Stimulated activated CD8-positive, alpha-beta memory T cell treated with anti-CD3 and anti-CD28 coated beads, Interleukin-4, amount 100 ng/mL, for 1 hour (primary cell): ENCODE measurements at places on chromosomes 1 and 21.
A peak's percentile ranks its signal among the peaks of the same experiment; 100 is the strongest.

DNA sequence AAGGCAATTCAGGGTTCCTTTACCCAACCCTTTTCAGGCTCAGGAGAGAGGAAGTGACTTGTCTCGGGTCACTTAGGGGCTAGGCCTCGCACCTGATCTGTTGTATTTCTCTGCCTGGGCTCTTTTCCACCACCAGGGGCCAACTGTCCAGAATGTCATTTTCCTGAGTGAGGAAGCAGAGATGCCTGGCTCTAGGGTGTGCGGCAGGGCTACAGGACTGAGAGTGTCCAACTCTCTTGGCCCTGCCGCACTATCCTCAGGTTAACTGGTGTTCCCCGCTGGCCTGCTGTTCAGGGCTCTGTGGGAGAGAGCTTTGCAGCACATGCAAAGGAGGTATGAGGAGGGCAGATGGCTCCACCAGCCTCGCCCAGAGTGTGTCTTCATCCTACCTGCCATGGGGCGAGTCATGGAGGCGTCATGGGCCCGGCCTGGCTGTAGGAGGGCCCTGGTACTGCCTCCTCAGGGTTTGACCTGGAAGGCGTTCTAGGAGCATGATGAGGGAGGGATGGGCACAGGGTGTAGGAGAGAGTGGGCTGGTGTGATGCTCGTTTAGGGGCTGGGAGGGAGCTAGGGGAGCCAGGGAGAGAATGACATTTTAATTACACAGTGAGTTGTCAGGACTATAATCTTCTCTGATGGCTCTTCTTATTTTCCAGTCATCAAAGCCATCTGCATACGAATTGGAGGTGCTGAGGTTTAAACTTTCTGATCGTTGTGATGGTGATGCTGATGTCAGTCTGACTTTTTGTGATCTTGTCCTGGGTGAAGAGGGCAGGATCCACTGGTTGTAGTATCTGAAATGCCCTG is 128.3 kb downstream of the NOS1AP start:
- no peak for DNase-seq

GRCh38 chr1:166730299-166730888 is 108.9 kb upstream of the POGK start:
- DNase-seq: no peak

DNA sequence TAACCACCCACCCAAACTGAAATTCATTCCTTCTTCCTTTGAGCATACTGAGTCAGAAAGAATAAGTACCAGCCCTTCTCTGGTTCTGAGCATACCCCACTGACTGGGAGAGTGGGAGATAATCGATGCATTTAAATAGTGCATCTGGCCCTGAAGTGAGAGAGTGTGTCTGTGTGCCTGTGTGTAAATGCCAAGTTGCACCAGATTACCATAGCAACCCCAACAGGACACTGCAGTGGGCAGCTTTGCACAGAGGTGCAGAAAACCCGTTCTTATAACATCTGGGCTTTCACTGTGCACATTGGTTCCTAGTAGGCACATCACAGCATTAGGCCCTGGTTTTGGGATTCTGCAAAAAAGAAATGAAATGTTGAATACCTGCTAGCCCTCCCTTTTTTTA is 2.3 kb downstream of the ASTN1 start:
- no peak for DNase-seq

DNA sequence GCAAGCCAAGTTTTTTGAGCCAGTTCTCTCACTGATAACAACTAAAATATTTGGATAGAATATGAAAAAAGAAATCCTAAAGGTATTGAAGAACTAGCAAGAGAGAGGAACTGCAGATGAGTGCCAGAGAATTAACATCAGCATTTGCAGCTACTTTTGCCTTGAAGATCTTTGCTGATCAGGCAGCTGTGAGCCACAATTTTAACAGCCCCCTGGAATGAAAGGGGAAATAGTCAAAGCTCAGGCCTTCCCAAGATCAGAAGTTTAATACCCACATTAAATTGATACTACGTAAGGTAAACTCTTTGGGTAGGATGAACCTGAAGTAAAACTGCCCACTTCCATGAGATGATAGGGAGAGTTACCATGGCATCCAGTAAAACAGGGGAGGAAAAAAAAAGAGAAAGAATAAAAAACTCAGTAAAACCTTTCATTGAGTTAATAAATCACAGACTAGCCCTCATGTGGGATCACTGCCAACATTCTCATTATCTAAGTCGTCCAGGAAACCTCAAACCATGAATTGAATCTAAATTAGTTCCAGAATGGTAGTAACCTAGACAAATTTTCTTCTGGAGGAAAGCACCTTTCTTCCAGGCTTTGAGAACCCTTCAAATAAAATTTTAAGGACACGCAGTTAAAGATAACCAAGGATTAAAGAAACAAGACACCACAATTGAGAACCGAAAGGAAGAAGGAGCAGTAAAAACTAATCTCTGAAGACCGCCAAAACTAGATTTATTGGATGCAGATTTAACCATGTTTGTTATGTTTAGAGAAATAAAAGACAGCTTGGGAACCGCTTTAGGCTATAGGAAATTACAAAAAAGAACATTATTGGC is 28.3 kb downstream of the SCP2 start:
- DNase-seq: no peak

- no peak for DNase-seq
These were observed 4.8 kb upstream of the SPRR5 start for GRCh38 chr1:152942161-152942560.

- no peak for DNase-seq
These were observed 184.3 kb downstream of the NCAM2 start for GRCh38 chr21:21182401-21183010.

GRCh38 chr1:192439373-192440025 is 122.7 kb downstream of the RGS21 start:
- no peak for DNase-seq

- DNase-seq: no peak
These were observed 566.6 kb upstream of the NR5A2 start for GRCh38 chr1:199460933-199461332.

DNA sequence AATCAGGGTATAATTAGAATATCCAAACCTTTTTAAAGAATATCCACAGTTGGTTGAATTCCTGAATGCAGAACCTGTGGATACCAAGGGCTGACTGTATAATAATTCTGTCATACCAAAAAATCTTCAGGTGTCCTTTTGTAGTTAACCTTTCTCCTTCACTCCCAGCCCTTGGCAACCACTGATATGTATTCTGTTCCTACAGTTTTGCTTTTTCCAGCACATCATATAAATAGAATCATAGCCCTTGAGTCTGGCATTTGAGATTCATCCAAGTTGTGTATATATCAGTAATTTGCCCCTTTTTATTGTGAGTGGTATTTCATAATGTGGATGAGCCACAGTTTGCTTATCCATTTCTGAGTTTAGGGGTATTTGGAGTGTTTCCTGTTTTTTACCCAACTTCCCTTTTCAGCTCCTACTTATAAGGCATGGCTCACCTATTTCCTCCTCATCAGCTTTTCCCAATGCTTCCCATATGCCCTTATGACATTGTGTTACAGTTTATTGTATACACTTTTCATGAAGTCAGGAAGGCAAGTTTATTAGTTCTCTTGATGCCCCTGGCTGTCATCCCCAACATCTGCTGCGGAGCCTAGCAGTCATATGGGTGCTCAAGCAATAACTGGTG is 35.0 kb upstream of the AGO1 start:
- DNase-seq: no peak

DNA sequence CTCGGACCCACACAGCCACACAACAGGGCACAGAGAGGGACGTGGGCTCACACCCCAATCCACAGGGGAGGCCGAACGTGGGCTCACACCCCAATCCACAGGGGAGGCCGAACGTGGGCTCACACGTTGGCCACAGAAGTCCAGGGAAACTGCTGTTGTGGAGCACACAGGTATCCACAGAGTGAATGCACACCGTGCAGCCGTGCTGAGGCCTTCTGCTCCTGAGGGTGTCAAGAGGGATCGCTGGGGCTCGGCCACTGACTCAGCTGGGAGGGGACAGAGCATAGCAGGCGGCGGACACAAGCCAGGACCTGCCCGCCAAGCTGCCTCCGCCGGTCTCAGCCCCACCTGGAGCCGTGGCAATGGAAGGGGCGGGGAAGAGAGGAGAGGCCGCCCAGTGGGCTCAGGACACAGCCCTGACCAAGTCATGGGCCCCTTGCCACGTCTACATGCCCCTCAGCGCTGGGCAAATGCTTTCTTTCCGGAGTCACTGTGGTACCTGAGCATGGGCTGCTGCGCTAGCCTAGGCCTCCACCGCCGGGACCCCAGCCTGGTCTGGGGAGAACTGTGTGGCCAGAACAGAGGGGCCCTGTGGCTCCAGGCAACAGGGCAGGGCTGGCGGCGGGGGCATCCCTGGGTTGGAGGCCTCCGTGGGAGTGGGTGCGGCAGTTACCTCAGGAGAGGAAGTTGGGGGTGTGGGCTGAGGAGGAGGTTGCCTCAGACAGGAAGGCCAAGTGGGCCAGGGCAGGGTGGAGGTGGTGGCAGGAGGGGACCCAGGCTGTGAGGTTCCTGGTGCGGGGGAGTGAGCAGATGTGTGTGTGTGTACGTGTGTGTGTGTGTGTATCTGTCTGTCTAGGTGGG is 1.2 kb downstream of the SYTL1 start:
- peak; percentile 54 for DNase-seq

DNA sequence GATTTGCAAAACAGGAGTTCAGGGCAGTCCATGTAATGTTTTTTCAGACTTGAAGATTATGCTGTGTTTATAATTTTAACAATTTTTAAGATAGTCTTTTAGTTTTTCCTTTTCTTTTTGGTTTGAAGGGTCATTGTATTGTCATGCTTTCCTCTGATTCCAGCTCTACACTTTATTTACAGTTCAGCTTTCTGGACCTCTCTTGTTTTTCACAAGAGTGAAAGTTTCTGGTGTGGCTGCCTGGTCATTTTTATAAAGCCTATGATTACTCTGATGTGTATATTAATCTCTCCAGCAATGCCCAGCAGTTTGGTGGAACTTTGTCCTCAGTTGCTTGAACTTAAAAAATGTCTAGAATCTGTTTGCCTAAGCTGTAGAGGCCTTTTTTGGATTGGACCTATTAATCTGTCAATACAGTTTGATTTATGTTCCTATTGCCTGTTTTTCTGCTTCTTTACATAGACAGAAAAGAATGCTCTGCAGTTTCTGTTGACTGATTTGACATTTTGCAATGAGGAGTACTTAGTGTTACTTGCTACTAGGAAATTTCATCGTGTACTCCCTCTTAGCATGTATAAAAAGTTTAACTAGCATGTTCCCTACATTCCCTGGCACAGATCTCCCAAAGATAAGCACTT is 52.2 kb downstream of the XCL2 start:
- DNase-seq: no peak

DNA sequence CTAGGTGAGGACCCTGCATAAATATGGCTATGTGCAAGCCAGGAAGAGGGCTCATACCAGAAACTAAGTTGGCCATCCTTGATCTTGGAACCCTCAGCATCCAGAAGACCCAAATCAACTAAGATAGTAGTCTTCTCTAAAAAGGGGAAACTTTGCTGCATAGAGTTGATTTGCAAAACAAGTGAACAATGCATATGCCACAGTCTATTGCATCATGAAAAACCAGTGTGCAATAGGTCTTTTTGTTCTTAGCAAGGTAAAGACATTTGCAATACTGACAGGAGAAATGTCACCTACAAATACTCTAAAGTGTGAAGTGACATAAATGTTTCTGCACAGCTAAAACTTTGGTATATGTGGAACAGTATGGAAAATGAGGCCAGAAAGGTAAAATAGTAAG is 2.0 kb upstream of the IFI16 start:
- no peak for DNase-seq

- DNase-seq: no peak
These were observed 250.4 kb upstream of the HOOK1 start for GRCh38 chr1:59564192-59564891.

DNA sequence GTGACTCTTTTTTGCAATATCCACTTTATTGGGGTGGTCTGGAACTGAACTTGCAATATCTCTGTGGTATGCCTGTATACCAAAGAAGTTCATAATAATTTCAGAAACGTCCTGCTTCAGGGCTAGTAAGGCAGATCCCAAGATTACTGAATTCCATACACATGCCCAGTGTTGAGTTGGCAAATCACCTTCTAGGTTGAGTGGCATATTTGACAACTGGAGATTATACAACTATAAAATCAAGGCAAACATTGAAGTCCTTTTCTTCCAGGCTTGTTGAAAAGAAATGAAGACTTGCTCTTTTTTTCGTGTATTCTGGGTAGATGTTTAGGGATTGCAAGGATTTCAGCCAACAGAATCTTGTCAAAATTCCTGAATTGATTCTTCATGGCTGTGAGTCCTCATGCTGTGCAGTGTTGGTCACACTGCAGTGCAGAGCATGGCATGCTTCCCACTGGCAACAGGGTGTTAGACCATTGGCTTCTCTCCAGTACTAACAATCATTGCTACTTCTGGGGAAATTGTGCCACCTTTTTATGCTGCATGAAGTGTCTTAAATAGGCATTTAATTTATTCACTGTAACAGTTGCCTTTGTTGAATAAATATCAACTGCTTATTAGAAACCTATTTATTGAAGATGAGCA is 367.1 kb upstream of the ADGRL4 start:
- no peak for DNase-seq

- no peak for DNase-seq
These were observed 119.8 kb downstream of the RGS21 start for GRCh38 chr1:192436441-192437078.

DNA sequence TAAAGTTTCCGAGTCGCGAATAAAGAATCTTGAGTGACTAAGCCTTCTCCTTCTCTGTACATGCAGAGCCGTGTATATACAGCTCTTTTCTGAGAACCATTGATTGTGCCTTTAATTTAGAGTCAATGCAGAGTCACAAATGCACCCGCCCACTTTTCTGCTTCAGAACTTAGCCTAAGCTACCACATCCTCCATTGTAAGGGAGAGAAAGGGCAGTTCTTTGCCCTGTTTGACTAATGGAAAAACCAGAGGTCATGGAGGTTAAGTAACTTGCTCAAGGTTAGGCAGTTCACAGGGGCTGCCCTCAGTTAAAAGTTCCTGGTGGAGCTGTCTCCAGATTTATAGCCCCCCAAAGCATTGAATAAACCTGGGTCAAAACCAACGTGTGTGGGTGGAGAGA is 139.6 kb downstream of the TOMM20 start:
- no peak for DNase-seq

- DNase-seq: no peak
These were observed 141.7 kb downstream of the EIF4G3 start for GRCh38 chr1:21034725-21035628.

GRCh38 chr1:150221552-150221951 is 14.4 kb downstream of the ANP32E start:
- DNase-seq: no peak

- DNase-seq: no peak
These were observed 77.8 kb downstream of the ALPL start for GRCh38 chr1:21586846-21587601.

GRCh38 chr1:97204468-97204867 is 482.9 kb downstream of the PTBP2 start:
- DNase-seq: no peak
